ENCODE measurements at places on chromosomes 7 and 10.

- DNase-seq = no peak
Observed at GRCh38 chr10:76624470-76624869, 1013.1 kb downstream of the KCNMA1 start.

DNA sequence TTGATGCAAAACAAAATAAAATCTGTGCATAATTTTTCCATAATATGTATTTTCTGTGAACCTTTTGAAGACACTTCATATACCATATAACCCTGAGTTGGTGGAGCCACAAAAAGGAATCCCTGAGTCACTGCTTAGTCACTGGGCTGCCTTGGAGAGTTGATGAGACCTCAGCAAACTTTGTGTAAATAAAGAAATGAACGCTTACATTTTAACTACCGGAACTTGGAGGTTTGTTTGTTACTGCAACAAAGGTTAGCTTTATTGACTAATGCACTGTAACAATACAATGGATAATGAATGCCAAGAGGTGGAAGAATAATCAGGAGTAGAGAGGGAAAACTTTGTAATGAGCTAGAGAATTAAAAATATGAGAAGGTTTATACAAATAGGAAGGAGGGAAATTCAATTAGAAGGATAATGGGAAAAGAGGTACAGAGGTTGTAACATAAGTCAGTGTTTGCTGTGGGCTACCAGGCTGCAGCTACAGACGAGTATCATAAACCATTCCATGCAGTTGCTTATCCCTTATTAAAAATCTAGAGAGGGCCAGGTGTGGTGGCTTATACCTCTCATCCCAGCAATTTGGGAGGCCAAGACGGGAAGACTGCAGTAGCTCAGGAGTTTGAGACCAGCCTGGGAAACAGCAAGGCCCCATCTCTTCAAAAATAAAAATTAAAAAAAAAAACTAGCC is 1042.1 kb downstream of the TYW1 start:
- DNase-seq = no peak

GRCh38 chr10:128526791-128527375 is 400.7 kb upstream of the MKI67 start:
- DNase-seq = no peak

DNA sequence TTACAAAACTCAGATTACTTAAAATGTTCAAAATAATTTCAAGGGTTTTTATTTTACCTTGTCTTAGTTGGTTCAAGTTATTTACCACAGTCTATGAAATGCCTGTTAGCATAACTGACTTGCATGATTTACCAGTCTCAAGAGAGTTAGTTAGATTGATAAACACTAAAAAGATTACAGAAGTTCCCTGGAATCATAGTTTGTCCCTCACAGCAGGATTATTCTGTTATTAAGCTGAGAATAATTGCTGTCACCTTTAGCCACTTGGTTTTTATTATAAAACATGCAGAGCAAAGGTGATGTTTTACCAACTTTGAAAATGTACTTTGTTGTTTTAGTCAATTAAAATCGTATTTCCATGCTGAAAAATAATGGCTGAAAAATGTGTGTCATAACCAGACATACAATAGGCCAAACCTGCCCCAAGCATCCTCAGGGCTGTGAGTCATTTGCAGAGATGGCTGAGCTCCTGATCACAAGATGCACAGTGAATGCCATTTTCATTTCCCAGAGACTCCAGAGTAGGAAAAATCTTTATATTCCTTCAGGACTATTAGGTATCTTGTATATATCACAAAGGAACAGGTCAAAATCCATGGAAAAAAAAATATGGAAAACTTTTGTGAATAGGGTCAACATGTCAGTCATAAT is 87.8 kb upstream of the DKK1 start:
- DNase-seq = no peak

DNA sequence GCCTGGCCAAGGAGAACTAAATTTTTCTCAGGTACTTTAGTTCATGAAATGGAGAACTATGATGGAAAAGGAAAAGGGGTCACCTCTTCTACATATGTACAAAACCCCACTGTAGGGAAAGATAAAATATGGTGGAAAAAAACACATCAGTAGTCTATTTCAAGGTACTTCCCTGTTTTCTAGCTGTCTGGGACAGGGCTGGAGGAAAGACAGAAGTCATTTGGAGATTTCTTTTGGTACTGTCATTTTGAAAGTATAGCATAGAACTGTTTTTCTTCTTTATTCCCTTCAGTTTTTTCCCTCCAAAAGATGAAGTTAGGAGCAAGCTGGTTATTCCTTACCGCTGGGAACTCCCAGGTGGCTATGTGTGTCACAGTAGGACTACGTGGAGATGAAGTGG is 196.1 kb downstream of the DOCK4 start:
- no peak for DNase-seq

- DNase-seq = no peak
Observed at GRCh38 chr7:109261781-109262180, 692.1 kb downstream of the DNAJB9 start.

GRCh38 chr10:944034-944831 is 12.7 kb upstream of the LARP4B start:
- no peak for DNase-seq

GRCh38 chr7:22088827-22089226 is 143.1 kb upstream of the CDCA7L start:
- no peak for DNase-seq

GRCh38 chr10:73517166-73517888 is 21.5 kb upstream of the PPP3CB start:
- no peak for DNase-seq

GRCh38 chr7:23105644-23106056 is at the start of gene KLHL7:
KLHL7 (plus strand) TSS chr7:23105785; CDS start chr7:23106027, 242 bp downstream.
- DNase-seq = peak; percentile 92

DNA sequence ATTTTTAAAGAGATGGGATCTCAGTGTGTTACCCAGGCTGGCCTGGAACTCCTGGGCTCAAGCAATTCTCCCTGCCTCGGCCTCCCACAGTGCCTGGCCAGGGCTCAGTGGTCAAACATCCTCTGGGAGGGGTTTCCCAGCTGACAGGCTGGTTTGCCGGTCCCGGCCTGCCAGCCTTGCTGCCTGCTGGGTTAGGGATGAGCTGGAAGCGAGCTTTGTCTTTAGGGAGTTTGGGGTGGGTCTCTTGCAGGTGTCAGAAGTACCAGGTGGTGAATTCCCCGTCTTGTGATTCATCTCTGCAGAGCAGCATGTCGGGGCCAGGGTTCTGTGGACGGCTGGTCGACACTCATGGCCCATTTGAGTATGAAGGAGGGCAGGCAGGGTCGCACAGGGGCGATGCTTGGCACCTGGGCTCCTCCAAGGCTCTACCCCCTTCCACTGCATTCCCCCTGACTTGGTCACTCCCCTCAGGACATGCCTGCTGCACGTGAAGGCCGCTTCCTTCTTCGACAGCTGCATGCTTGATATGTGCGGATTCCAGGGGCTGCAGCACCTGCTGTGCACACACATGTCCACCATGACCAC is 30.3 kb downstream of the ZAN start:
- DNase-seq = no peak

GRCh38 chr7:132290021-132290420 is 286.2 kb downstream of the PLXNA4 start:
- no peak for DNase-seq

GRCh38 chr10:49218480-49218879 is 30.3 kb upstream of the TMEM273 start:
- no peak for DNase-seq

GRCh38 chr7:112699725-112700513 is 90.3 kb downstream of the TMEM168 start:
- DNase-seq = no peak

DNA sequence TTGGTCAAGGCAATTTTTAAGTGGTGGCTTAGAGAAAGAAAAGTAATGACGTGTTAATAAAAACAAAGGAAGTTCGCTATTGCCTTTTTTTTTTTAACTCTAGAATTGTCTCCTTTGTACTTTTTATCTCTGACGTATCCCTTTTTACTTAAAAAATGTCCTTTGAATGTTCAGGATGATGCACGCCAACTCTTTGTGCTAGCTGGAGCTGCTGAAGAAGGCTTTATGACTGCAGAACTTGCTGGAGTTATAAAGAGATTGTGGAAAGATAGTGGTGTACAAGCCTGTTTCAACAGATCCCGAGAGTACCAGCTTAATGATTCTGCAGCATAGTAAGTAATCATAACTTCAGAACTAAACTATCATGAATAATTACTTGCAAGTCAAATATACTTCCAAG is 64.4 kb downstream of the GNAI1 start:
- DNase-seq = no peak

DNA sequence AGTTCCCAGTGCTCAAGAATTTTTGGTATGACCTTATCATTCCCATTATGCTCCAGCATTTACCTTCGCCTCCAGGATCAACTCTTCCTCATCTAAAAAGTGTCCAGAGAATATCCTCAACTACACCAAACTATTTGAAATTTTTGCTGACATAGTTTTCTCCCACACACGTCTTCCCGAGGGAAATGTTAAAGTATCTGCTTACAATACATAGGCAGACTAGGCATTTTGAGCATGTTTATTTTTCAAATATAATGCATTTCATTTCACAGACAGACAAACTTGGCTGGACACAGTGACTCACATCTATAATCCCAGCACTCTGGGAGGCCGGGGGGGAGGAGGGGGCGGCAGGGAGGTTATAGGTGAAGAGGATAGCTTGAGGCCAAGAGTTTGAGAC is 177.1 kb upstream of the TRIM24 start:
- no peak for DNase-seq

- DNase-seq = no peak
Observed at GRCh38 chr7:63072806-63073205, 925.8 kb upstream of the ZNF722 start.

- no peak for DNase-seq
Observed at GRCh38 chr10:109963439-109963838, 40.1 kb upstream of the XPNPEP1 start.

DNA sequence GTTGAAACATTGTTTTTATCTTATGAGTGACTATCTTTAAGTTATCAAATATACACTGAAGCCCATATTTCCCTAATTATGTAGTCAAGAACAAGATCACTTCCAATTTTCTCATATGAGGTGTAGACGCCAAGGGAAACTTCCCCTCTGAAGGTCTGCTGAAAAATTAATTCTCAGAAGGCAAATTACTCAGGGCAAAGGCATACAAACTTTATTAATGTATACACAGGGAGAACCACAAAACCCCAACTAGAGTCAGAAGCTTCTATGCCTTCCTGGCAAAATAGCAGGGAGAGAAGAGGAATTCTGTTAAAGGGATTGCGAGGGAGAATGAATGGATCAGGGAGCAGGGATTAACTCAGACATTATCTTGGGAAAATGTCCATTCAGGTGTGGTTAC is 83.4 kb downstream of the DOCK4 start:
- DNase-seq = no peak

- DNase-seq = no peak
Observed at GRCh38 chr7:17305387-17306171, 7.1 kb downstream of the AHR start.

DNA sequence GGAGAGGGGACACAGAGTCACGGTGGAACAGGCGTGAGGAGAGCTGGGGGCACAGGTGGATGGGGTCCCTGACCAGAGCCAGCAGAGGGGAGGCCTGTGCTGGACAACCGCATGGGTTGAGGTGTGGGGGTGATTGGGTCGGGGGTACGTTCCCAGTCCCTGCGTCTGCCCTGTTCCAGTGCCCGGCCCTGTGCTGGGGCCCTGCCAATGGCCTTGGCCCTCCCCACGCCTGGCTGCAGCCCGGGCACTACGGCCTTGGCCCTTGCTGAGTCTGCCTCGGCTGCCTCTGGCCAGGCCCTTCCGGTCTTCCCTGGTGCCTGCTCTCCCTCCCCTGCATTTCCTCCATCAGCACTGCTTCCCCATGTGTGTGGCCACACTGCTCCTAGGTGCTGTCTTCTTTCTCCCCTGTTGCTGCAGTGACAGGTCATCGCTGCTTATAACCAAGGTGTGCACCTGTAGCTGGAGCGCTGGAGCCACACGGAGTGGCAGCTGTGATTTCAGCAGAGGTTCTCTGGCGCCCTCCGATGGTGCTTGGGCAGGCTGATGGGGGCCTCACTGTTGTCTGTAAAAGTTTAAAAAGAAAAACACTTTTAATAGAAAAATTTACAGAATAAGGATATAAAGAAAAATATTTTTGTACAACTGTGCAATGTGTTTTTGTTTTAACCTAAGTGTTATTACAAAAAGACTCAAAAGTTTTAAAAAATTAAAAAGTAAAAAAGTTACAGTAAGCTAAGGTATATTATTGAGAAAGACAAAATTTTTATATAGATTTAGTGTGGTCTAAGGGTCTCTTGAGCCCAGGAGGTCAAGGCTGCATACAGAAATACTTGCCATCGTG is 45.2 kb upstream of the BHLHA15 start:
- DNase-seq = no peak

GRCh38 chr10:92387289-92387940 is 96.4 kb downstream of the MARCHF5 start:
- DNase-seq = no peak

DNA sequence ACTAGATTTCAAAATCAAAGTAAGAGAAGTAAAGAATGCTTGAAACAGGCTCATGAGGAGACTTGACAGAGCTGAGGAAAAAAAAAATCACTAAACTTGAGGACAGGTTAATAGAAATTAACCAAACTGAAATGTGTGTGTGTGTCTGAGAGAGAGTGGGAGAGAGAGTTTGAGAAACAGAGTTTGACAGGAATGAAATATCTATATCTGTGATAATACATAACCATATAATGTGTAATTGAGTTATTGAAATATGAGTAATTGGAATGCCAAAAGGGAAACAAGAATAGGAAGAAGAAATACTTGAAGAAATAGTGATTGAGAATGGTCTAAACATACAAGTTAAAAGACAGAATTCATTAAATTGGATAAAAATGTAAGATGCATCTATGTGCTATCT is 268.0 kb upstream of the CHRM2 start:
- DNase-seq = no peak

- no peak for DNase-seq
Observed at GRCh38 chr7:7005303-7005702, 177.0 kb upstream of the C1GALT1 start.

DNA sequence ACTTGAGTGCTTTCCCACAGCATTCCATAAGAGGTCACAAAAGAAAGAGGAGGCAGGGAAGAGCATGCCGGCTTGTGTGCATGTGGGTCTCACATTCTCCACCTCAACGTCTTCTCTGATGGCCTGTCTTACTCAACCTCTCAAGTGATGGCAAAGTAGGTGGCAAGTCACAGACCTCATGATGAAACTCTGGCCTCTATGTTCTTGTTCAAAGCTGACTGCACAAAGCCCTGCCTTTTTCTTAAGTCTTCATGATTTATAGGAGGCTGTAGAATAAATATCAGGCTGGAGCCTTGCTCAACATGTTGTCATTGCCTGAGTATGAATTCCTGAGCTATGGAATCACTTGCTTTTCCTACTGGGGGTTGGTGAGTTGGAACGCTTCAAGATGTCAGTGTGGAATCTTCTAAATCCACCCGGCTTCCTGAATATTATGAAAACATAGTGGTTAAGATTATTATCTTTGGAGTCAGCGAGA is 213.6 kb upstream of the INHBA start:
- no peak for DNase-seq
